AG20443 (cell line): ENCODE measurements at places on chromosomes 11 and 22.
A peak's percentile ranks its signal among the peaks of the same experiment; 100 is the strongest.

DNA sequence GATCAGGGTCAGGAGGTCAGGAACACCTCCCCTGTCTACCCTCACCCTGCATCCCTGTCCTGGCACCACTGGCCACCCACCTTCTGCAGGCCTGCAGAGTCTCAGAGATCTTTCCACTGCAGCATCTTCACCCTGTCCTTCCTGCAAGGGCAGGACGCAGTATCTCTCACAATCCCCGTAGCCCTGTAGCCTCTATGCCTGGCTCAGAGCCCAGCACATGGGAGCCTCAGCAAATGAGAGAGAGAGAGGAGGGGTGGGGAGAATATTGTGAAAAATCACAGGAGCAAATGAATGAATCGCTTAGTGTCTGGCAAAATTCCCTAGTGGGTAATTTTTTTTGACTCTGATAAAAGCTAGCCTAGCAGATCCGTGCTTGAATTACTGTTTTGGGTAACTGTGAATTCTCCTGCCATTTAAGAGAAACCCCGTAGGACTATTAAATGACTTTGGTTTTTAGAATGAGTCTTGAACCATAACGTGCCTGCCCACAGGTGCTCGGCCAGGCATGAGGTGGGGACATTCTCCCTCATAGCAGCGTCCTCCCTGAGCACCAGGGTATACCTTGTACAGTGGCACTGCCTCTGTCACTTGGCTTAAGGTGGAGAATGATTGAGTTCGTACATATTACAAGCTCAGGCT, 91.5 kb downstream of the MORC2 start:
- DNase-seq, result no peak

GRCh38 chr11:87493516-87493915, 455.8 kb downstream of the TMEM135 start:
- no peak for DNase-seq

- DNase-seq, result no peak
These were observed 13.9 kb downstream of the PATL1 start for GRCh38 chr11:59654893-59655292.

DNA sequence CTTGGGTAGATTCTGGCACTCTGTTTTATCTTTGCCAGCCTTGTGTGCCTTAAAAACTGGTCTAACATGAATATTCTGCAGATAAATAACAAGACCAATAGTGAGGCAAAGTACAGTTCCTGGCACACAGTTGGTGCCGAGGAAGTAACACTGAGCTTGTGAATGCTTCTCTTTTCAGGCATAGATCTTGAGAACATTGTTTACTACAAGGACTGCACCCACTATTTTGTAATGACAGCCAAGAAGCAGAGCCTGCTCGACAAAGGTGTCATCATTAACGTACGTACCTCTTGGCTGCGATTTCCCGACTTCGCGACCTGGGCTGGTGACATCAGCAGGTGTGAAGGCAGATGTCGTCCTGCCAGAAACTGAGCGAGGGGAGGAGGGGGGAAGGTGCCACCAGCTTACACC, 105.7 kb downstream of the MICAL2 start:
- no peak for DNase-seq

DNA sequence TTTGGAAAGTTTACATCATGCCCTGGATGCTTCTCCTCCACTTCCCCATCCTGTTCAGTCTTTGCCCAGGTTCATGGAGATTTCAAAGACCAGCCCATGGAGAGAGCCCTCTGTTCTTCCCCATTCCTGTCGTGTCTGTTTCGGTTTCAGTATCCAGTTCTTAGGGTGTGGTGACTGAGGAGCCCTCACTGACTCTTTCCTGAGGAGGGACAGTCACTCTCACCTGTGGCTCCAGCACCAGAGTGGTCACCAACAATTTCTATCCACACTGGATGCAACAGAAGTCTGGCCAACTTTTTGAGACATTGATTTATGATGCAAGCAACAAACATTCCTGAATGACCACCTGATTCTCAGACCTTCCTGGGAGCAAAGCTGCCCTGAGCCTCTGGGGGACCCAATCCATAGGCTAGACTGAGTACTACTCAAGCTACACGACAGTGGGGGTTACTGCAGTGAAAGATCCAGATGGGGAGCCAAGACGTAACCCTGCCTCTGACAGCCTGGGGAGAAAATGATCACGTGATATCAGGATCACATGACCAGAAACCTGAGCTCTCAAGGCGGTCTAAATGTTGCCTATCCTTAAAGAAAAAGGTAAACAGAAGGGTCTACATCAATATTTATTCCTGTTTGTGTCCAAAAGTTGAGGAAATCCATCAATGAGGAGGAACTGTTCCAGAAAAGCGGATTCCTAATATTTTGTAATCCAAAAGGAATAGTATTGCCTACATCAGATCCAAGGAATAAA, 76.2 kb upstream of the VPREB1 start:
- DNase-seq, result no peak

GRCh38 chr11:19435306-19435989, 194.7 kb upstream of the E2F8 start:
- no peak for DNase-seq

DNA sequence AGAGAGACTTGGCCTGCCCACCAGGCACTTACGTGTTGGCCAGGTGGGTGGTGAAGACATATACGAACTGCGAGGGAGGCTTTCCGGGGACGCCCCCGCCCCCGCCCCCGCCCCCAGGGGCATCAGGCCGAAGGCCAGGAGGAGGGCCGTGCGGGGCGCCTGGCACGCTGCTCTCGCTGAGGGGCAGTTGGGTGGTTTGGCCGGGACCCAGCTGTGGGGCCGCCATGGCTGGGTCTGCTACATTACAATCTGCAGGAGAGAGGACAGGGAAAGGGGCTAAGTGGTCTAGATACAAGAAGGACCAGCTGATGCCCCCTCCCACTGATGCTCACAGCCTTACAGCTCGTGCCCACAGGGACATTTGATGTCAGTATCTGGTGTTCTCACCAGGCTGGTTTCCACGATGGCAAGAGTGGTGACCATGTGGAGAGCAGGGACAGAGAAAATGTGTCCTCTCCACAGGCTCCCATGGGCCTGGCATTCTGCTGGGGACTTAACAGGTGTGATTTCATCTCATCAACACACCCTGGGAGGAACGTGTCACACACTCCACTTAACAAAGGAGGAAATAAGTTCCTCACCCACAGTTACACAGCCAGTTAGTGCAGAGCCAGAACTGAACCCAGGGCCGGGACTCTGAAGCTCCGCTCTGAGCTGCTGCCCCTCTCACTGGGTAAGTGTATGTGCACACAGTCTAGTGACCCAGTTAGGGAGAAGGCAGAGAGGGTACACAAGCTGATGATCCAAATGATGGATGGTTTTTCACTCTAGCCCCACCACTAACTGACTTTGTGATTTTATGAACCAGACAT, 19.7 kb downstream of the CXCR5 start:
- DNase-seq, result no peak

DNA sequence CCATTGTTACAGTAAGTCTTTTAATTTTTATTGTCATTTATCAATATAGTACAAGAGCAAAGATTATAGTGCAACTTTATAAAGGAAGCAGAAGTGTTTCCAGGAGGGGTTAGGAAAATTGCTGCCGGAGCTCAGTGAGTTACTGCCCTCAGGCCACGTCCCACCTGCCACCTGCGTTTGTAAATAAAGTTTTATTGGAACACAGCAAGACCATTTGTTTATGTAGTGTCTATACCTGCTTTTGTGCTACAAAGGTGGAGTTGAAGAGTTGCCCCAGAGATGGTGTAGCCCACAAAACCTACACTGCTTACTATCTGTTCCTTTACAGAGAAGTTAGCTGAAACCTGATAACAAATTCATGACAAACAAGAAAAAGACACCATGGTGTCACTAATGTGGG, 437.8 kb upstream of the B3GAT1 start:
- DNase-seq, result no peak

- DNase-seq, result no peak
These were observed 83.9 kb downstream of the RRAS2 start for GRCh38 chr11:14275076-14275475.

GRCh38 chr11:112401036-112401769, 140.5 kb upstream of the PLET1 start:
- DNase-seq, result no peak

GRCh38 chr11:17596310-17596669, 49.2 kb downstream of the OTOG start:
- DNase-seq, result no peak

GRCh38 chr22:37538590-37539357, 19.6 kb upstream of the CARD10 start:
- peak; percentile 95 for DNase-seq

DNA sequence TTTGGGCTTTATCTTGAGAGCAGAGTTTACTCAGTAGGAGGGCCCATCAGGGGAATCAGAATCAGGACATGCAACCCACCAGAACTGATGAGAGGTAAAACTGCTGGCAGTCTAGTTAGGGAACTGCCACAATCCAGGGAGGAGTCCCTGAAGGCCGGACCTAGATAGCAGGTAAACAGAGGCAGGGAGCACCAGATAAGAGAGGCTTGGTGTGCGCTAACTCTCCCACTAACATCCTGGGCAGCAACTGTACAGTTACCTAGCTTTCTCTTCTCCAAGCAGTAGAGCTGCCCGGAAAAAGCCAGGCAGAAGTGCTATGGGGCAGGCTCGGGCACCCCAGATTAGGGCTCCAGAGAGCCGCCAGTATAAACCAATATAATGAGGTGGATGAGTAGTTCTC, 865 bp upstream of the AMOTL1 start:
- DNase-seq, result no peak

- DNase-seq, result no peak
These were observed 284.8 kb downstream of the ETS1 start for GRCh38 chr11:128302425-128303186.

GRCh38 chr11:76735841-76736240, 47.3 kb upstream of the TSKU start:
- no peak for DNase-seq

GRCh38 chr11:80960381-80961029, 1519.7 kb upstream of the TENM4 start:
- DNase-seq, result no peak

DNA sequence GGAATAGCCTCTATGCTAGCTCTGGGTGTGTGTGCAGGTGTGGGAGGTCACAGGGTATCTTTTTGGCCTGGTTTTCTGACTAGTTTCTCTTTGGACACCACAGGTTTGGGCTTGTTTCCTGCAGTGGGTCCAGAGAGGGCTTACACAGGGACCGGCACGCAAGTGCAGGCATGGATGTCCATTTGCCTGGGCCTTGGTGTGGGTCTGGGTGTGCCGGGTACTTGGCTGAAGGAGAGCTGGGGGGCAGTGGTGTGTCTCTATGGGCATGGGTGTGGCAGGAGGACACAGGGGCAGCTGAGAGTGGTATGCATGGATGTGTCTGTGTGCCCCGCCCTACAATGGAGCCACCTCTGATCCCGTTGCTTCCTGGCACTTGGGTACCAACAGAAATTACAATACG, 7.5 kb upstream of the KCNJ11 start:
- no peak for DNase-seq
